NCI-H510A (cell line): ENCODE measurements at places on chromosomes 1 and 21.

GRCh38 chr1:196001188-196001587 lies 607.1 kb downstream of the KCNT2 start:
- DNase-seq, result no peak

DNA sequence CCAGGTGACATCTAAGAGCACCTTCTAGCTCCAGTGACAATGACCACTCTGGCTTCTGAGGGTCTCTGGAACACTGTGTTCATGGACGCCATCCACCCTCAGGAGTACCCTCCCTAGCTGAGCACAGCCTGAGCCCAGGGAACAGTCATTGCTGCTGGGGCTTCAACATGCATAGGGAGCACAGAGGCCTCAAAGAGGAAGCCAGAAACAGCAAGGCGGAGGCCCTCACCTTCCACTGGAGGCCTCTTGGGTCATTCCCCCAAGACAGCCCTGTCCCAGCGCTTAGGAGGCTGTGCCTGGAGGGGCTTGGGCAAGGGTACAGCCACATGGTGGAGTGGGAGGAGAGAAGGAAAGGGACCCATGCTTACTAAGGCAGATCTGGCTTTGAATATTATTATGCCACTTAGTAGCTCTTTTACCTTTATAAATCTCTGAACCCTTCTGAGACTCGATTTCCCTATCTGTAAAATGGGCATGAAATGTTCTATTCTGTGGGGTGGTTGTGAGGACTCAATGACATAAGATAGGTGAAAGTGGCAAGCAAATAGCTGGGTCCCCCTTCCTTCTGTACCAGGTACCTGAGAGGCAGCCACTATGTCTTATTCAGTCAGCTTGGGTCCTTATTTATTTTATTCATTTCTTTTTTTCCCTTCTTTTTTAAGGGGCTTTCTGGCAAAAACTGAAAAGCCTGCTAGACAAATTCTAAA lies 32.8 kb downstream of the PTAFR start:
- no peak for DNase-seq

- DNase-seq, result no peak
Measured at GRCh38 chr1:100387209-100387608, 34.9 kb downstream of the CDC14A start.

DNA sequence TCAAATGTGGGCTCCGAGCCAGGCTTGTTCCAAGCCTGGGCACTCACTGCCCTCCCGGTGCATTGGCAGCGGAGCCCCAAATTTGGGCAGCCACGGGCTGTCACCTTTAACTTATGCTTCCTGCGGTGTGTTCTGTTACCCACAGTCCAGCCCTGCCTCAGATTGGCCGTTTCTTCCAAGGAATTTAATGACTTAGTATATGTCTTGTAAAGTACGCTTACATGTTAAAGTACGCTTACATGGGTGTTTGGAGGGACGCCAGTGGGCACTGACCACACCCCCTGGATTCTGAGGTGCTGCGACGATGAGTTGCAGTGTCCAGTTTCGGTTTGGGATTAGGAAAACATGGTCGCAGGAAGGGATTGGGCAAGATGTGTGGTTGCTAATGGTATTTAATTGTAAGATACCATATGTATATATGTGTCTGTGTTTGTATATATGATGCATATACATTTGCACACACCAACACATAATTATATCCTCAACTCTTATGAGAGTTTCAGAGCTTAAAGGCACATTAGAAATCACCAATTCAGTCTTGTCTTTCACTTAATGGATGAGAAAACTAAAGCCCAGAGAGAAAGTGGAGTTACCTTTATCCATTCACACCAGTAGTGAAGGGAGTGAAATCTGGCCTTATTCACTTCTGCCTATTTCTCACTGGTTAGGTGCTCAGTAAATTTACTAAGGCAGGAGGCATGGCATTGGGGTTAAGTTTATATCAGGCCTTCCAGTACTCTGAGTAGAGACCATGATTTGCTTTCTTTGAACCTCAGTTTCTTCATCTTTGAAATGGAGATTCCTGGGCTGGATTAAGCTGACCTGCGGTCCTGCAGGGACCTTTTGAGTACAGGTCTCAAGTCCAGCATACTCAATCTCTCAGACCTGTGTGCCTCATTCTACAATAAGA lies 1.0 kb downstream of the SMYD2 start:
- DNase-seq, result peak; percentile 16

DNA sequence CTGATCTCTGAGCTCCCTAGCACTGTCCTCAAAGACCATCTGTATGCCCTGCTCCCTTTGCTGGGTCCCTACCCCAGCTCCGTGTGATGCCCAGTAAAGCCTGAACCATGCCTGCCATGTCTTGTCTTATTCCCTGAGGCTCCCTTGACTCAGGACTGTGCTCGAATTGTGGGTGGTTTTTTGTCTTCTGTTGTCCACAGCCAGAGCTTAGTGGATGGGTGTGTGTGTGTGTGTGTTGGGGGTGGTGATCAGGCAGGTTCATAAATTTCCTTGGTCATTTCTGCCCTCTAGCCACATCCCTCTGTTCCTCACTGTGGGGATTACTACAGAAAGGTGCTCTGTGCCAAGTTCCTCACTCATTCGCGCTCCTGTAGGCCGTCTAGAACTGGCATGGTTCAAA lies 5.7 kb downstream of the GSTM5 start:
- DNase-seq, result no peak

DNA sequence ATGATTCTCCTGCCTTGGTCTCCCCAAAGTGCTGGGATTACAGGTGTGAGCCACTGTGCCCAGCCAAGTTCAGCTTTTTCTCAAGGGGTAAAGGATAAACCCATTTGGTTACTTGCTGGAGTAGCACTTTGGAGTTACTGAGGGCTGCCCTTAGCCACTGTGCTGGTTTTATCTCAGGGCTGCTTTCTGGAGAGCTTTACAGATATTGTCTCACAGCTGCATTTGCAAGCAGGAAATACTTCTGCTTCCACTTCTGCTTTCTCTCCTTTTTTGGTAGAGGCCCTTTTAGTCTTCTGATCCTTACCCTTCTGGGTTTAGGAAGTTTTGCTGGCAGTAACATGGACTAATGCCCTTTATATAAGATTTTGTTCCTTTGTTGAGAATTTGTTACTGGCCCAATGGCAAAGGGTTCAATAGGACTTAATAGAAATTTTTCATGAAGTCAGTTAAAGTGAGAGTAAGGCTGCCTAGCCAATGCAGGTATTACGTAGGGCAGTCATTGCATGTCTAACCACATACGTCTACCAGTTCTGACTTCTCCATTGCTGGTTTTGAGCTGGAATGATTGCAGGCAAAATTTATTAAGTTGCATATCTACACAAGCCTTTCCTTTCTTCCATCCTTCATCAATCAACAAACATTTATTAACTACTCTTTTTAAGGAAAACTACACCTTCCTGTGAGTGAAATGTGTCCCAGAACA lies 24.4 kb downstream of the CAP1 start:
- no peak for DNase-seq

DNA sequence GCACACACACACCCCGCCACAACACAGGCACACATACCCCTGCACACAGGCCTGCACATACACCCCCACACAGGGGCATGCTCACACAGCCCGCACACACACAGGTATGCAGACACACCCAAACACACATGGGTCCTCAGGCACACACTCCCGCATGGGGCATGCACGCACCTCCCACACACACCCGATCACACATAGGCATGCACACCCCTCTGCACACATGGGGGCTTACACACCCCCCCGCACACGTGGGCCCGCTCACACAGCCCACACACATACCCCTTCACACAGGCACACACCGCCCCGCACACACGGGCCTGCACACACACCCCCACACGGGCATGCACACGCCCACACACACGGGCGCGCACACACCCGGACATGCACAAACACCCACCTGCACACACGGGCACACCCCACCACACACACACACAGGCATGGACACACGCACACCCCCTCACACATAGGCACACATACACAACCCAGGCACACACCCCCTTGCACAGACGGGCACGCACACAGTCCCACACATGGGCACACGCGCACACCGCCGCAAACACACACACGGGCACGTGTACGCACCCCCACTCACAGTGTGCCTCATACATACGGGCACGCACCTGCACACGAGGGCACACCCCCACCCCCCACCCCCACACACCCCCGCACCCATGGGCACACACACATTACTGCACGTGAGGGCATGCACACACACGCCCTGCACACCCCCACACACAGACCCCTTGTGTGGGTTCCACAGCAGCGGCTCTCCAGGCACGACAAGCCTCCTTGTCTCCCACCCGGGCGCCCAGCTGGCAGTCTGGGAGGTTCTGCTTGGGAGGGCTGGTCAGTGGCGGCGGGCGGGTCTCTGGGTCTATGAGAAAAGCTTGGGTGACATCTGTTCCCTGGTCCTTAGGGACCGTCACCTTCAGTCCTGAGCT lies 8.3 kb downstream of the ATAD3B start:
- DNase-seq, result no peak

DNA sequence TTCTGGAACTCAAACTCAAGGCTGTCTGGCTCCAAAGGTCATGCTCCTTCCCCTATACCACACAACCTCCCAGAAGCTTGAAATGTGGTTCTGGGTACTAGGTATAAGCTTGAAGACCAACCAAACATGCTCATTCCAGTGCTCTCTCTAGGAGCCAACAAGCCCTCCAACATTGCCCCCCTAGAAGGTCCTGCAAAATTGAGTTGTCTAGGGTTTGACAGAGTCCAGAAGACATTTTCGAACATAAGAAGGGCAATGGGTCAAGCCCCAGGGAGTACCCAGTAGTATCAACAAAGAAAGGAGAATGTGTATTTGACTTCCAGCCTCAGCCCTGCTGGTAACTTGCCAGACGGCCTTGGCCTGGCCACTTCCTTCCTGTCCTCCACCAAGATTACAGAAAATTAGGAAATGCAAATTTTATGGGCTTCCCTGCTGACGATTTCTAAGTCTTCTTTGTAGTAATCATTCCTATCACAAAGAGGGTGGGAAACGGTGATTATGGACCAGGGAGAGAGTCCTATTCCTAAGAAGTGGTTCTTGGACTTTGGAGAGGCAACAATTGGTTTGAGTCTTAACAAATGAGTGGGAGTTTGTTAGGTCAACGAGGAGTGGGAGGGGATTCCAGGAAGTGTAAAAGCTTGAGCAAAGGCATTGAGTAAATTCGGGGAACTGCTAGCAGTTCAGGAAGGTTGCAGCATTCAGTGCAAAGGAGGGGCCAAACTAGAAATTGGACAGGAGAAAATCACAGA lies 18.7 kb upstream of the SLAMF1 start:
- DNase-seq, result no peak

DNA sequence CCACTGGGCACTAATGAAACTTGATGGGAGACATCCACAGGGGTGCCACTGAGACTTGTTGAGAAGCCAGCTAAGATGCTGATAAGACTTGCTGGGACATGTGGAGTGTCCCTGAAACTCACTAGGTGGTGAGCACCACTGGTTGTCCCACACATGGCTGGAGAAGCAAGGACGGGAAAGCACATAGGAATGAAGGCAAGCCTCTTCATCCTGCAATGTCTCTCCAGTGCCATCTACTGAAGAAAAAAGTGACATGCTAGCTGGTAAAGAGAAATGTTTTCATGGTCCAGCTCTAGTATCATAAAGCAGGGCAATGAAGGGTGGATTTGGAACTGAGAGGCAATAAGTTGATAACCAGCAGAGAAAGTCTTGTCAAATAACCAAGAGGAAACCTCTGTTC lies 283.0 kb downstream of the PAPPA2 start:
- no peak for DNase-seq

GRCh38 chr1:192157067-192157466 lies 1.2 kb upstream of the RGS18 start:
- no peak for DNase-seq

DNA sequence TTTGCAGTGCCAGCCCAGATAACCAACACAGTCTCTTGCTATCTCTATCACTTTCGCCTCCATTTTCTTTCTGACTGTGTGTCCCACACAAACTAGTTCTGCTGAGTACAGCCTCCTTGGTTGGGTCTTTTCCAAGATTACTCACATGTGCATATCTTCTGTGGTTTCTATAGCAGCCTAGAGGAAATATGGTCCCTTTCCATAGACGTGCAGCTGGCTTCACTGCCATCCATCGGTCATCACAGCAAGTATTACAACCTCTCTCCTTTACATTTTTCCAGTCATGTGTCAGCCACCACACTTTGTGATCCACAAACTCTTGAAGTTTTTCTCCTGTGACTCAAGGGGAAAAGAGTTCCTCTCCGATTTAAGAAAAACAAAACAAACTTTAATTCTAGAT lies 893.4 kb upstream of the ADGRL4 start:
- DNase-seq, result no peak

DNA sequence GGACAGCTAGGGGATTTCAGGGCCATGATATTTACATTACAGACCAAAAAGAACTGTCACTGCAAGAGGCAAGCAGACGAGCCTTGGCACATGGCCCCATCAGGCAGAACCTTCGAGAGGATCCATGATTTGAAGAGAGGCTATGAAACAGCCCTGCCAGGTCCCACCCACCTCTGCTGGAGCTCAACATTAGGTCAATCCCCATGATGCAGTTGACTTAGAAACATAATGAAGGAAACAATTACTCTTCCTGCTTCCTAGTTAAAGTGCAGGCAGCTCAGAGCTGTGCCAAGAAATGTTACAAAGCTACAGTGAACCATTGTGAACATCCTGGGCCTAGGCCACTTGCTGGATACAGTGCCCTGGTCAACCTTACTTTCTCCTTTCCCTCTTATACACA lies 41.7 kb upstream of the PTCH2 start:
- DNase-seq, result no peak

DNA sequence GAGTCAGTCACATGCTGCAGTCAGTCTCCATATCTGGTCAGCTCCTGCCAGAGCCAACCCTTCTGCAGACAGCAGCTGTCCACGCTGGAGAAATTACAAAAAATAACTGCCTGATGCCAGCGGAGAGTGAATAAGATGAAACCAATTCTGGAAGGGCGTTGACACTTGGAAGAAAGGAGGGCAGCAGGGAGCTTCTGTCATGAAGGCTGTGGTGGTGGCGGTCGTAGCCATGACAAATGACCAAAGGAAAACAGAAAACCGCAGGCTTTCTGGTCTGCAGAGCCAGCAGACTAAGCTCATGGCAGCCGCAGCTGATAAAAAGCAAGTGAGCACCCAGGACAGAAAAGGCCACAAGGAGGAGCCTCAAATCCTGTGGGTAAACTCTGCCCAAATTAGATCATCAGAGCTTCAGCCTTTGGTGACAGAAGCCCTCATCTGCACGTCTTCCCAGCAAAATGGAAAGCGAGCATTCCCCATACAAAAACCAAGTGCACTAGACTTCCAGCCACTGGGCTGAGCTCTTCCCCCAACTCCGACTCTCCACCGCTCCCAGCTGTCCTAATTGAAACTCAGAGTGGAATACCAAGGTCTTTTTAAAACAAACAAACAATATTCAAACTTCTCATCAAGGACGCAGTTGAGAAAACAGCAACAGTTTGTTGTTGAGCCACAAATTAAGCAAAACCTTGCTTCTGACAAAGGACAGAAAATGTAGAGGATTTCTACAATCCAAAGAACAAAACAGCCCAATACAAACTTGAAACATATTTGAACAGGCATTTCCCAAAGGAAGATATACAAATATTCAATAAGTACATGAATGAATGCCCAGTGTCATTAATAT lies 28.7 kb downstream of the RSPH1 start:
- DNase-seq, result no peak
